Stimulated activated naive CD4-positive, alpha-beta T cell treated with Interleukin-2 at 50 U/mL for 16 hours (primary cell): ENCODE measurements at places on chromosomes 12 and 14.
A peak's percentile ranks its signal among the peaks of the same experiment; 100 is the strongest.

DNA sequence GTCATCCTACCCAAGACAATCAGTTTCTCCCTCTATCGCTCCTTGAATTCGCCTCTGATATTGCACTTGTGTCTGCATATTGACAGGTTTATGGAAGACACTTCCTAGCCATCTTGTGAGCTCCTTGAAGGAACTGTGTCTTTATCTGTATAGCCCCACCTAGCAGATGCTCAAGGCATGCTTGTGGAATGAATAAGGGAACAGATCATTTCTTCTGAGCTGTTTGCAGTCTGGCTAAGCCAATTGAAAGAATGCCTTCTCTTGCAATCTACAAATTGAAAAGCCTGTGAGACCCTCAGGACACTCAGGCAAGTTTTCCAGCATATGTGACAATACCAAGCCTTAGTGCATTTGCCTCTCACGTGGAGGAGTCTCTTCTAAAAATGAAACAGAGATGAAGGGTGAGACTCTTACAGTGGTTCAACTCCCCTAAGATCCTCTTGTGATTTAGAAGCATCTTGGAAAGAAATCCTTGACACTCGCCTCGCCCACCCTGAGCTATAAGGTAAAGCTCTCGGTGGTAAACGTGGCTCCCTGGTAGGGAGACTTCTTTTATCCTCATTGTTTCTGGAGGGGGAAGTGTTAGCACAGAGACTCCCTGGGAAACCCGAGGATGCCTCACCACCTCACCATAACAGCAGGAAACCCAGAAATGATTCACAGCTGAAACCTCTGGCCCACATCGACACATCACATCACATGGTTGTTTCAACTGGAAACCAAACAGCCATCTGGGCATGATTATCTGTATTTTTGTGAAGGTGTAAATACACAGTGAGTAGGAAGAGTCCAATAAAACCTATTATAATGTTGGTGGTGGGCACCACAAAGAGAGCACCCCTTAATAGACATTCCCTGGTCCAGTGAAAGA lies 112.3 kb upstream of the BCL2L14 start:
- DNase-seq: peak; percentile 56

DNA sequence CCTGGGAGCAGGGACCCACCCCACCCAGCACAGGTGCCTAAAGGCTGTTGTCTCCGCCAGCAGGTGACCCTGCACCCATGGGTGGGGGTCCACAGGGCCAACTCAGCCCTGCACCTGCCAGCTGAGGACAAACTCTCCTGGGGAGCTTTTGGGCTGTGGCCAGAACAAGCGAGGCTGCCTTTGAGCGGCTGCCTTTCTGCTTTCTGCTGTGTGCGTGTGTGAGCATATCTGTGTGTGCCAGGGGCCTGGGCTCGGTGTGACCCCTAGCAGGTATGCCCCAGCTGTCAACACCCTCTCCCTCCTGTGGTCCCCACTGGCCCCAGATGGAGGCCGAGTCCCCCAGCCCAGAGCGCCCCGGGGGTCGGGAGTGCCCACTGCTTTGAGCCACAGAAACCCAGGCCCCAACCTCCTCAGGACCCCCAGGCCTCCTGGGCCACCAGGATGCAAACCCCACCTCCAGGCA lies 25.9 kb upstream of the GPR132 start:
- DNase-seq: no peak

DNA sequence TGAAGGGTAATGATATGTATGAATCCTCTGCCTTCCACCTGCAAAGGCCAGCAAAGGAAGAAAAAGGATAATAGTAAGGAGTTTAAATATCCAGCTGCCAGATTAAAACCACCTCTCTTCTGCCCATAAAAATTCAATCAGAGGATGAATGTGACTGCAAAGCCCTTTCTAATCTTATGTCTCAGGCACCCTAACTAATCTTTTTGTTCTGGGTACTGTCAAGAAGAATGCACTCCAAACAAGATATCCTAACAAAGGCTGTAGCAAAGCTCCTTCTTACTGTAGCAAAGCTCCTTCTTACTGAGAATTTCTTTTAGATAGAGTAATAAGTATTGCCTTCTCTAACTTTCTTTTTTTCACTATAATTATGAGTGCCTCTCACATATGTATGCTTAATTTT lies 91.8 kb downstream of the ST8SIA1 start:
- DNase-seq: no peak

DNA sequence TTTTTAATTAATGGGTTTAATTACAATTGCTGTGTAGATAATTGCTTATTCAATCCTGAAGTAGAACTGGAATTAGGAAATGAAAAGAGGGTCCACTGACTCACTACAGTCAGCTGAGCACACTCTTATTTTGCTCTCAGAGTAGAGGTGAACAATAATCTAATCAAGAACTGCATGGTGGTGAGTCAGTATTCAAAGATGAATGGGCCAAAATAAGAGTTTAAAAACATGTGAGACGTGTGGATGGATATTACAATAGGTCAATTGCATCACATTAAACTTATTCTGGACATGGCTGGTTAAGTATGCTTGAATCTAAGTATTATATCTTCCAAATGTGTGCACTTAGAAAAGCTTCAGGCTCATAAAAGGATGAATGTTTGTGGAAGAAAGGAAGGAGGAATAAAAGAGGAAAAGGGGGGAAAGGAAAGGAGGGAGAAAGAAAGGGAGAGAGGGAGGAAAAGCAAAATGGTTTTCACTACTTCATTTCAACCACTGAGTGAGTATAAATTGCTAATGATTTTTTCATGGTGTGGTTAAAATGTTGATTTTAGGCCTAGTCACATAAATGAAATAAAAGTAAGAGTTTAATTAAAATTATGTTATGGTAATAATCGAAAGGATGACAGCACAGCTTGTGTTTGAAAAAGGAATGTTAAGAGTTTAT lies 27.0 kb upstream of the EEA1 start:
- no peak for DNase-seq

DNA sequence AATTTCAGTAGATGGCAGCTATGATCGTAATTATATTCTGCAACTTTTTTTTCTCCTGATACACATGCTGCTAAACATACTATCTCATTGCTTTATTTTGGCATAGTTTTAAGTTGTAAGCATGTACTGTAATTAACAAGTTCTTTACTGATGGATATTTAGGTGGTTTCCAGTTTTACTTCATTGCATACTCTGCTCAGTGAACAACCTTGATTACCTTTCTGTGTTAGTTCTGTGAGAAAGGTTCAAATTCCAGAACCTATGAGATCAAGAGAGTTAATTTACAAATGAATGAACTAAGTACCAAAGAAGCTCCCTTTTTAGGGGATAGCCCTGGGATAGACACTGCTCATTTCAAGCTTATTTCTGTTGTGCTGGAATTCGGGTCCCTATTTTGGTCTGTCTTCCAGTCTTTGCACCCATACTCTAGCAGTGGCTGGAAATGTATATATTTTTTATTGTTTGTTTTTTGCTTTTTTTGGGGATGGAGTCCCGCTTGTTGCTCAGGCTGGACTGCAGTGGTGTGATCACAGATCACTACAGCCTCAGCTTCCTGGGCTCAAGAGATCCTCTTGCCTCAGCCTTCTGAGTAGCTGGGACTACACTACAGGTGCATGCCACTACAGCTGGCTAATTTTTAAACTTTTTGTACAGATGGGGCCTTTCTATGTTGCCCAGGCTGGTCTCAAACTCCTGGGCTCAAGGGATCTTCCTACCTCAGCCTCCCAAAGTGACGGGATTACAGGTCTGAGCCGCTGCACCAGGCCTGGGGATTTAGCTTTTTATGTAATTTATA lies 10.6 kb downstream of the PAPOLA start:
- DNase-seq: no peak

DNA sequence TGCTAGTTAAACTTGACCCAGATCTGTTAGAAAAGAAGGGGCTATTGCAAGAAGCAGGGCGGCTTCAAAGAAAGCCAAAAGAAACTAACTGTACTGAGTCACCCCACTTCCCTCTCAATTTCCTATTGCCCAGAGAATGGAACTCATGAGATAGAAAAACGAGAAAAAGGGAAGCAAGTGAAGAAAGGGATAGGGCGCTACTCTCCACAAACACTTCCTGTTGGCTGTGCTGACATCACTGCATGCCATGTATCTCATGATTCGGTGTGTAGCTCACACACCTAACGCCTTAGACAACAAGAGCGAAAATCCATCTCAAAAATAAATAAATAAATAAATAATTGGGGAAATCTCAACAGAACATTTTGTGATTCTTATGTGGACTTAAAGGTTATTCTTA lies 13.0 kb upstream of the P2RX4 start:
- DNase-seq: no peak

DNA sequence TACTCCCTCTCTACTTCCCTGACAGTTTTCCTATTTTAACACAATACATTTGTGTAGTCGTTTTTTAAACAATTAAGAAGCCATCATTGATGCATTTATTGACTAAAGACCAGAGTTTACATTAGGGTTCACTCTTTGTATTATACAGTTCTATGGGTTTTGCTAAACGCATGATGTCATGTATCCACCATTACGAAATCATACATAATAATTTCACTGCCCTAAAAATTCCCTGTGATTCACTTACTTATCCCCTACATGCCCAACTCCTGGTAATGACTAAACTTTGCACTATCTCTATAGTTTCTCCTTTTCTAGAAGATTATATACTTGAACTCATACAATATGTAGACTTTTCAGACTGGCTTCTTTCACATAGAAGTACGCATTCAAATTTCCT lies 1016.5 kb upstream of the FOXG1 start:
- DNase-seq: no peak

GRCh38 chr14:100864960-100865681 lies 38.4 kb downstream of the RTL1 start:
- DNase-seq: no peak

DNA sequence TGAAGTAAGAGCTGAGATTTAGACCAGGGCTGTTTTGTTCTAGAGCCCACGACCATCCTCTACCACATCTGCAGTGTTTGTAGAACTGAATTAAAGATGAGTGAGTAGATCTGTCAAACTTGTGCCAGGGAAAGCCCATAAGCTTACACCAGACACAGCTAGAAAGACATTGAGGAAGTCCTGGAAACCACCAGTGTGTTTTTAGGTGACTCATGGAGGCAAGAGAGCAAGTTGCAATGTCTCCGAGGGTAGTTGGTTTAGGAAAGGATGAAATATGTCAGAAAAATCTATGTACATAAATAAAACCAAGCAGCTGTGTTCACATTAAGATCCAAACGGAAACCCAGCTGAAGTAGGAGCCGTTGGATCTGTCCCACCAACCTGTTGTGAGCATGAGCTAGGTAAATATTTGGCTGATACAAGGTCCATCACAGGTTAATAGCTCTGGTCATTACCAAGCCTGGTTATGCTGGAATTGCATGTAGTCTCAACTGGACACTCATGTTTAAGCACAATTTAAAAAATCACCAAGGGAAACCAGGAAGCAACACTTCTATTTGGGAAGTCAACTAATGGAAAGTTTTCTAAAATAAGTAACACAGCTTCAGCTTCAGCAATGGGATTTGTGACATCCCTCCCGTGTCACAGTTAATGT lies 49.9 kb upstream of the PLEKHG3 start:
- no peak for DNase-seq

GRCh38 chr12:104493496-104493895 lies 36.7 kb downstream of the CHST11 start:
- no peak for DNase-seq

DNA sequence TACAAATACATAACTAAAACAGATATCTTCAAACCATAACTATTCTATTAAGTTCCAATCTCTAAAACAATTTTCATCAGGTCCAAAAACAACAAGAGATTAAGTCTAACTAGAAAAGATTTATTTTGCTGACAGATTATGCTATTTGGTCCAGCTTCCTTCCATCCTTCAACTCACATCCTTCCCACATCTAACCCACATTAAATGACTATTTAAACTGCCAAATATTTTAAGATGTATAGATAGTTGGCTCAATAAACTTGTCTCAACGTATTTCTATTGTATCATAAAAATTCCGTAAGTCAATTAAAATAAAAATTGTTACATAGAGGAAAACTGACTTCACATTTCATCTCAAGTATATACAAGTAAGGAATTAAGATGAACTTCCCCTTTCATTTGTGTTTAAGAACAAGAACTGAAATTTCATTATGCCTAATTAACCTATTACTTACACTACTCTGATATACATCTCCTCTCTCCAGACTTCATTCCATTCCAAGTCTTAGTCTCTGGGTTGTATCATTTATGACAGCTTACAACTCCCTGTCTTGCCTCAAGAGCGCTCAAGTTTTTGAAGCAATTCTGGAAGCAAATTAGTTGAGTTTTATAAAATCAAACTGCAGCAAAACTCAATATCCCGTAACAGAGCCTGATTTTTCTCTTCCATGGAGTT lies 25.4 kb downstream of the PAWR start:
- DNase-seq: no peak

- DNase-seq: no peak
These were observed 10.7 kb downstream of the PRKCH start for GRCh38 chr14:61331992-61332657.

DNA sequence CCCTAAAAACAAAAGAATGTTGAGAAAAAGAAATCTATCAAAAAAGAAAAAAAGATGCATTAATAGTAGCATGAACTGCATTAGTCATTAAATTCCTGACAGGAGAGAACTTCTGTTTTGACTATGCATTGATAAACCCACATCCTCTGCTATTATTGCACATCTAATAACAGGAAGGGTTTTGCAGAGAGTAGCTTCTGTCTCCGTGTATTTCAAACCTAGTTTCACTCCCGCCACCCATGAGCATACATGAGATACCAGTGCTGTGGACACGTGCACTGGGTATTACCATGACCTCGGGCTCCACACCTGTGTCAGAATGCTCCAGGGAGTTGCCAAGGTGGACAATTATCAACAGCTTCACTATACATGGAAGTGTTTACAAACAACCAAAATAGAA lies 449.1 kb upstream of the SOX5 start:
- DNase-seq: no peak

DNA sequence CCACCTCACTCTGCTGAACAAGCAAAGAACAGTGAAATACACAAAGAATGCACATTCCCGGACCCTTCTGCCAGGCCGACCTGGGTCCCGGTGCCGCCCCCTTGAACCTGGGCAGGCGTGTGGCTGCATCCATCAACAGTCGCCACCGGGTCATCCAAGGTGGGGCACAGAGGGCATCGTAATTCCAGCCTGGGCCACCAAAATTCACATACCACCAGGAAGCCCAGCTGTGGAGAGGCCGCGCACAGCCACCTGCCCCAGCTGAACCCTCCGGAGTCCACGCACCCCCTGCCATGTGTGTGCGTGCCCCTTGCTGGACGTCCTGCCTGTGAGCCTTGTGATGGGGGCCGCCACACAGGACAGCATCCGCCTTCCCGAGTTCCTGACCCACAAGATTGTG lies 85.7 kb downstream of the NOC4L start:
- no peak for DNase-seq

DNA sequence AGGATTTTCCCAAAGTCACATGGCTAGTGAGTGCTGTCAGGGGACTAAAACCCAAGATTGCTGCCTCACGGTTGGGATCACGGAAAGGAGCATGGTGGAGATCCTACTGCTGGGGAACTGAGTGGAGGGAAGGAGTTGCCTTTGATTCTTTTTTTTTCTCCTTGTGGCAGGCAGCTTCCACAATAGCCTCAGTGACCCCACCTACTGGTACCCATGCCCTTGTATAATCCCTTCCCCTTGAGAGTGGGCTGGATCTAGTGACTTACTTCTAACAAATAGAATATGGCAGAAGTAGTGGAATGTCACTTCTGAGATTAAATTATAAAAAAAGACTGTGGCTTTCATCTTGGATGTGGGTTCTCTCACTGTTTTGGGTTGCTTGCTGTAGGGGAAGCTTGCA lies 135.7 kb downstream of the DICER1 start:
- no peak for DNase-seq
